ENCODE measurements at places on chromosomes 12 and 14. TPM values are rescaled to one million over a fixed set of nuclear protein-coding genes. Genes with fewer than 3 reads are reported as not detected.
A peak's percentile ranks its signal among the peaks of the same experiment; 100 is the strongest.

ST8SIA1 gene
- not detected for total RNA-seq

RAB2B gene
- total RNA-seq: 9.0 TPM

RNASE11 gene
- total RNA-seq: not detected

SLC5A8 gene
- total RNA-seq: not detected

RD3L gene
- not detected for total RNA-seq

TDRD9 gene
- not detected for total RNA-seq

PLA2G1B gene
- not detected for total RNA-seq

PROX2 gene
- not detected for total RNA-seq

PRB2 gene
- total RNA-seq: not detected

PKP2 gene
- total RNA-seq: 6.5 TPM

ABHD4 gene
- total RNA-seq: 8.1 TPM

GRCh38 chr14:61696753-61697318 lies 1.5 kb downstream of the HIF1A start:
- no peak for DNase-seq

- DNase-seq: no peak
These were observed 7.8 kb upstream of the FZD10 start for GRCh38 chr12:130154276-130155070.

DNA sequence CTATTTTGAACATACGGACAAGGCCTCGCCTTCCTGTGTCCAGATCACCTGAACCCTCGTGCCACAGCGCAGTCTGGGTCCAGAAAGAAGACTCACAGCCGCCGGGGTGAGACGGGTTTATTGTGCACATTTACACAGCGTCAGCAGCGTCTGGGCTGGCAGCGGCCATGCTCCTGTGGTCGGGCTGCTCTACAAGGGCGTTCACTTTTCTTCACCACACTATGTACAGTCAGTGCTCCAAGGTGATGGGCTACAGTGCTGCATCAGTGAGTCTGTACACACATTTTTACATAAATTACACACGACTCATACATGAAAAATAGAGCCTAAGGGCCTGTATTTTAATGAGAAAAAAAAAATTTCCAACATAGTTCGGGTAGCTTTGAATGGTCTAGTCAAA lies 18.0 kb downstream of the ZFYVE21 start:
- DNase-seq: no peak

- DNase-seq: no peak
These were observed 19.7 kb upstream of the NUDT4 start for GRCh38 chr12:93358058-93358457.

DNA sequence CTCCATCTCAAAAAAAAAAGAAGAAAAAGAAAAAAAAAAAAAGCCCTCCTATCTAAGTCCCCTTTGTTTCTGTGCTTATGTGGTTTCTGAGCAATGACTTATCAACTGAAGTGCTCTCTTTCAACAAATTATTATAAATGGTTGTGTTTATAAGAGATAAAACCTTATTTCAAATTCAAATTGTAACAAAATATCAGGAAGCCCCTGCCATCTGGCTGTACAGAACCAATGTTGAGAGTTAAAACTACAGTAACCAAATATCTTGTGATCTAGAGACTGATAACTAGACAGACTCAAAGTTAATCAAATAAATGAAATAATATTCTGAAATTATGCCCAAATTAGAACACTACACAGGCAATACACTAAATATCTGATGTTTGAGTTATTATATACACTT lies 143.0 kb upstream of the CPNE8 start:
- no peak for DNase-seq

DNA sequence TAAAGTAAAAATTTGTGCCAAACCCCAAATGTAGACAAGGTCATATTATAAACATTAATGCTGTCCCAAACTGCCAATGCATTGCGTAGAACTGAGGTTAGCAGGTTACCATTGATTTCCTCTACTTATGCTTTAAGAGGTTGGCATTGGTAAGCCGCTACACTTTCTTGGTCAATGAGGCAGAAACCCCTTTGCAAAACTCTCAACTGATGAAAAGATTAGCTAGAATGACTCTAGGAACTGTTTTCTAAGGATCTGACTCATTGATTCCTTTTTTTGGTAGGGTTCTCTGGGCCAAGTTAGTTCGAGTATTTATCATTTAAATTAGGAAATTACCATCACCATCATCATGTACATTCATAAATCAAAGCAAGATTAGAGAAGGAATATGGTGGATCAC lies 44.6 kb downstream of the HMGA2 start:
- DNase-seq: no peak

- no peak for DNase-seq
These were observed 81.8 kb upstream of the STAC3 start for GRCh38 chr12:57332646-57333312.

- DNase-seq: no peak
These were observed 9.5 kb upstream of the PRKD1 start for GRCh38 chr14:29937116-29937515.

DNA sequence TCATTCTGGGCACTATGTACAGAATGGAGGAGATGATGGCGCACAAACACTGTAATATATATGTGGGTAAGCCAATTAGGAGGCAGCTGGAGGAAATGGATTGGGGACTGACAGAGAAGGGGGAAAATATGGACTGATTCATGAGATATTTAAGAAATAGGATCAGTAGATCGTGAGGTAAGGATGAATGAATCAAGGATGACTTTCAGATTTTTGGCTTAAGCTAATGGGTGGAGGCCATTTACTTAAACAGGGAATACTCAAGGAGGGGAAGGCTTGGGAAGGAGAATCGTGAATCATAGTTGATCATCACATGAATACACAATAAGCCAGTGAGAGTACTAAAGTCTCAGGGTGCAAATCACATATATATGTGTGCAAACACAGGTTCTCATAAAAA lies 11.2 kb upstream of the GNPNAT1 start:
- no peak for DNase-seq

- no peak for DNase-seq
These were observed 30.3 kb downstream of the NFKBIA start for GRCh38 chr14:35374263-35374712.

GRCh38 chr12:128797119-128798118 lies 26.3 kb downstream of the SLC15A4 start:
- no peak for DNase-seq

- DNase-seq: no peak
These were observed 142.4 kb downstream of the OTOGL start for GRCh38 chr12:80241576-80242273.

GRCh38 chr12:104463368-104463767 lies 6.6 kb downstream of the CHST11 start:
- no peak for DNase-seq

- no peak for DNase-seq
These were observed 392.6 kb downstream of the CCDC91 start for GRCh38 chr12:28582672-28583376.

DNA sequence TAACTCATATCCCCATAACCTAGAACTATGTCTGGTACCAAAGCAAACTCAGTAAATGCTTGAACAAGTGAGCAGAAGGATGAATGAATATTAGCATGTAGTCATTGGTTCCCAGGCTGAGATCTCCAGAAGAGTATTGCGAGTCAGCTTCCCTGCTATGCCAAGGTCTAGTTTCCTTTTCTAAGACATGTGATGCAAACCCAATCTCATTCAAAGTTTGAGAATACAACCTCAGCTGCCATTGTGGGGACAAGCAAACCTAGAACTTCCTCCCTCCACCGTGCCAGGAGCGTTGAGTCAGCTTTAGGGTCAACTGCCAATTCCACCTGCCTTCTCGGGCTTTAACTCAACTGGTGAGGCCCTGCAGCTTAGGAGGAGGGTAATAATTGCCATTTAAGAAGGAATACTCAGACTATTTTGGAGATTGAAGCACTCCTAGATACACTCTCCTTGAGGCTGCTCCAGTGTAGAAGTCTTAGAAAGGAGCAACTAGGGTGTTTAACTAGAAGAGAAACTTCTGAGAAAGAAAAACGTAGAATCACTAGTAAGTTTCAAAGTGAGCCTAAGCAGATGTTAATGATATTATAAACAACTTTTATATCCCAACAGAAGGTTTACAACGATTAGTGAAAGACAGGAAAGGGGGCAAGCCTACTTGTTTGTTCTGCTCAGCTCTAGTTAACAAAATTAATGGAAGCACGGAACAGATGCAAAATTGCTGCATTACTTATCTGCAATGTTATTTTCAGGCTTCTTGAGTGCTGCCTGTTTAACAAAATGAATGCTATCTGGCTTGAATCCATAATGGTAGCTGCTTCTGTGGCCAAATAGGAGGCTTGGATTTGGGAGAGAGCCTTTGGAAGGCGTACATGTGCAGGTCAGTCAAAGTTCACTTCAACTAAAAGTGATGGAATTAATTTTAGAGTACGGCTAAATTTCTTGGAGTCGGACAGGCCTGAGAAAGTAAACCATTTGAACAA lies 96.9 kb downstream of the HELB start:
- no peak for DNase-seq

- no peak for DNase-seq
These were observed 107.1 kb downstream of the GPR135 start for GRCh38 chr14:59358102-59358501.

DNA sequence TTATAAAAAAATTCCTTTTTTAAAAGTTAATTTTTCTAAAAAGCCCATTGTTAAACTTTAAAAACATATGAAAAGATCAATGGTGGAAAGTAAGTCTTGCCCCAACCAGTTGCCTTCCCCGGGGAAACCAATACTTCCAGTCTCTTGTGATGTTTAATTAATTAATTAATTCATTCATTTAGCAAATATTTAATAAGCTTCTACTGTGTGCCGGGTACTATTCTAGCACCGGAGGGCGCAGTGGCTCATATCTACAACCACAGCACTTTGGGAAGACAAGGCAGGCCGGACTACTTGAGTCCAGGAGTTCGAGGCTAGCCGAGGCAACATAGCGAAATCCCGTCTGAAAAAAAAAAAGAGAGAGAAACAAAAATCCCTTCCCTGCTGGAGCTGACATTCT lies 87.4 kb downstream of the HECTD4 start:
- DNase-seq: no peak

GRCh38 chr12:116694653-116695463 lies 43.0 kb downstream of the SPRING1 start:
- DNase-seq: peak; percentile 52

DNA sequence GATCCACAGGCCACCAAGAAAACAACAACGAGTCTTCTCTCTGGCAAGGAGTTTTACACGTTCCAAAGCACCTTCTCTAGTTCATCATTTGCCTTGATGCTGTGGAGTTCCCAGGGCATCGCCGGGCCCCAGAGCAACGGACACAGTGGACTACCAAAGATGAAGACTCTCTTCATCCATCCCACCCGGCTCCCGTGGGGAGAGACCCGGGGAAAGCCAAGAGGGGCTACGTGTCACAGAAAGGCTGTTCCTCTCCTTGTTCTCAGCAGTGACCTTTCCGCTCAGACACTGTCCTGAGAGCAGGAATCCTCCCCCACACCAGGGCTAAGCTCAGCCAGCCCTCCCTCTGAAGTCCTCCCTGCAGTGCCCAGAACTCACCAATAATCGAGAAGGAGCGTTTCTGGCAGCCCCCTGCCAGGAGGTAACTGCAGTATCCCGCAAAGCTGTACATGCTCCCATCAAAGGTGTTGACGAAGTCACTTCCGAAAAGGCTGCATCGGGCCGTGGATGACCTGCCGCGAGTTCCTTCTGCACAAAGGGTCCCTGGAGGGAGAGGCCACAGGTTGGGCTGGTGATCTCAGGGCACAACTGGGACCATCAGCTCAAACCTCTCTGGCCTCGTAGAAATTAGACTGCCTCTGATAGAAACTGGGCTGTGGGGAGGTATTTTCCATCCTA lies 3.5 kb downstream of the VWF start:
- no peak for DNase-seq

- DNase-seq: no peak
These were observed 8.4 kb downstream of the GPRC5A start for GRCh38 chr12:12899530-12900380.

DNA sequence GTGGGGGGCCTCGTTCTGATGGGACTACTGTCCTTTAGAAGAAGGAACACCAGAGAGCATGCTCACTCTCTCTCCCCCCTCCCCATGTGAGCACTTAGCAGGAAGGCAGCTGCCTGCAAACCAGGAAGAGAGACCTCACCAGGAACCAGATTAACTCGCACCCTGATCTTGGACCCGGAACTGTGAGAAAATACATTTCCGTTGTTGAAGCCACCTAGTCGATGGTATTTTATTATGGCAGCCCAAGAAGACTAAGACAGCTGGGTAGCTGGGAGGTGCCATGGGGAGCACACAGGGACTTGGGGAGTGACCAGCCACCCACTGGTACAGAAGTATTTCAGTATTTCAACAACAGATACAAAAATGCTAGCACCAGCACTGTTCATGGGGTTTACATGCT lies 59.0 kb downstream of the VCPKMT start:
- DNase-seq: no peak

DNA sequence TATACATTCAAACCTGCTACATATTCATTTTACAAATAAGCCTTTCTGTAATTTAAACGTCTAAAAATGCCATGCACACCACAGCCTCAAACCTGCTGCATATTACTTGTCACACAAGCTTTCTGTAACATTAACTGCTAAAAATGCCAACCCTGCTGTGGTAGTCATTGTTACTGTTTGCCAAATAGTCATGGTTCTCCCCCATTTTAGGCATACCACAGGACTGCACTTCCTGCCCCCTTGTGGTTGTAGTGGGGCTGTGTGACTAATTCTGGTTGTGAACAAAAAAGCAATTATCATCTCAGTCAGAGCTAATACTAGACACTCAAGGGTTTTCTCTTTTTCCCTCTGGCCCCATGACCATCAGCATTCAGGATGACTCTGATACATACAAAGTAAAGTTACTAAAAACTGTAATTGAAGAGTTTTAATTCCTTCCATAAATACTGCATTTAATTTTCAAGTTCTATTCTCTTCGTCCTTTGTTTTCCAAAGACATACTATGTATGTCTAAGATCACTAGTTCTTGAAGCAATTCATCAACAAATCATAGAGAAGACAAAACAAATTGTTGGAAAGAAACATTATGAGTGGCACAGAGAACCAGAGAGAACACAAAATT lies 5.7 kb upstream of the SLC35F4 start:
- peak; percentile 79 for DNase-seq

DNA sequence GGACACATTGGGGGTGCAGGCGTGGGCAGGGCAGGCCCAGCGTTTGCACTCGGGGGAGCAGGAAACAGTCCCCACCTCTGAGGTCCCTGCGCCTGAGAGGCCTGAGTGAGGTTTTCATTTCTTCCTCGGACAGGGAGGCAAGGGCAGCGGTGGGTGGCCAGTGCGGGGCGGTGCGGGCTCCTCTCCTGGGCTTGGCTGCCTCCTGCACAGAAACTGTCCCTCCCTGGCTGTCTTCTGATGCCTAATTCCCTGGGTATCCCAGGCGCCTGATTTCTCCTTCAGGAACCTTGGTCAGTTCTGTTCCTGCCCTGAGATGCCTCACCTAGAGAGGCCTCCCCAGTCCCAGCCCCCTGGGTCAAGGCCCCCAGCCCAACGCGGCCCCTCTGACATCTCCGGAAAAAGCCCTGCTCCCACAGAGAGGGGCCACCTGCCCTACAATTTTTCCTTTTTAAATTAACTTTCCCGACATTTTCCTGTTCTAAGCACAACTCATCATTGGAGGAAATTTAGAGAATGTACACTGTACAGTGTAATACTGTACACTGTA lies 260.3 kb downstream of the ADGRD1 start:
- DNase-seq: no peak

DNA sequence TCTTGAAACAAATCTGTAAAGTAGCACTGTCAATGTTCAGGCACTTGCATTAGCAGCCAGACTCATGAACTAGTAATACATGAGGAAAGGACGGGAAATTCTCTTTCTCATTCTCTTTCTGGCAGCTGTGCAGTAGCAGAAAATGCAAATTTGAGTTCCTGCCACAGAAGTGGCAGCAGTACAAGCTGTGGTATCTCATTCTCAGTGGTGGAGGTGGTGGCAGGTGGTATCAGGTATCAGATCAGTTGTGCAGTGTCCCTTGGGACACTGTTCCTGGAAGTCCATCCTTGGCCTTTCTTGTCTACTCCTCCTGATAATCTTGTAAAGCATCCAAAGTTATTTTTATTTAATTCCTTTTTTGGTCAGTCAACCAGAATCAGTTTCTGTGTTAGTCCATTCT lies 103.0 kb downstream of the C12orf42 start:
- no peak for DNase-seq
